NCI-H2081 treated with DMSO at 0.1 percent for 48 hours (cell line): ENCODE measurements at places on chromosomes 13 and 19.

DNA sequence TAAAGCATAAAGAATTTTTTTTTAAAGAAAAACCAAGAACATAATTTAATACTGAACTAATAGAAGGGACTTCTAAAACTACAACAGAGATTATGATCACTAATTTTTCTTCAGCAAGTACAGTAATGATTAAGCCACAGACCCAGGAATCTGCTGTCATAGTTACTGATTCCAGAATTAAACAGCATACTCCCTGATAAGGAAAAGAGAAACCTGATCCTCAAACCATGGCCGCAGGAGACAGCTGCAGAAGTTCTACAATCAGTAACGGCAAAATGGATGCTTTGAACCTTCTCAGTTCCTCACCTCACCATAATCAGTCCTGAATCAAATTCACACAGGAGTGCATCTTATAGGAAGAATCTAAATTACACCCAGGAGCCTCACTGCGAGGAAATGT is 939.0 kb upstream of the SLITRK1 start:
- no peak for DNase-seq

GRCh38 chr13:113539176-113539575 is 45.4 kb upstream of the TFDP1 start:
- DNase-seq: no peak

- no peak for DNase-seq
Observed at GRCh38 chr13:25302121-25302520, 696 bp downstream of the NUP58 start.

GRCh38 chr19:53546758-53547513 is 9.0 kb downstream of the ZNF331 start:
- no peak for DNase-seq

DNA sequence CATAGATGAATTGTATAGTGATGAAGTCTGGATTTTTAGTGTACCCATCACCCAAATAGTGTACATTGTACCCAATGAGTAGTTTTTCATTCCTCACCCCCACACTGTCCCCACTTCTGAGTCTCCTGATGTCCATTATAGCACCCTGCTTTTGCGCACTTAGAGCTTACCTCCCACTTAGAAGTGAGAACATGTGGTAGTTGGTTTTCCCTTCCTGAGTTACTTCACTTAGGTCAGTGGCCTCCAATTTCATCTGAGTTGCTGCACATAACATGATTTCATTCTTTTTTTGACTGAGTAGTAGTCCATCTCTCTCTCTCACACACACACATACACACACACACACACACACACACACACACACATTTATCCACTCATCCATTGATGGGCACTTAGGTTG is 43.2 kb upstream of the ALOX5AP start:
- DNase-seq: no peak

- no peak for DNase-seq
Observed at GRCh38 chr13:111542530-111543341, 222.3 kb downstream of the TEX29 start.
